ENCODE measurements at places on chromosomes 7 and 10.

DNA sequence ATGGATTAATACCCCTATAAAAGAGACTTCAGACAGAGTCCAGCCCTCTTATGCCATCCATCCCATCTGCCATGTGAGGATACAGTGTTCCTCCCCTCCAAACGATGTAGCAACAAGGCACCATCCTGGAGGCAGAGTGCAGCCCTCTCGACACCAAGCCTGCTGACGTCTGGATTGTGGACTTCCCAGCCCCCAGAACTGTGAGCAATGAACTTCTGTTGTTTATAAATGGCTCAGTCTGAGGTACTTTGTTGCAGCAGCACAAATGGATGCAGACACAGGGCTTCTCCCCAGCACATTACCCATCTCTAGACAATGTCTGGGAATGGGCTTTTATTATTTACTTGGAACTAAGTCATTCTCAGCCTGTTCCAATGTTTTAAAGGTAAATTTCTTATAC, 195.6 kb downstream of the WDR37 start:
- no peak for DNase-seq

GRCh38 chr7:4807598-4808016, 32.2 kb downstream of the AP5Z1 start:
- DNase-seq, result no peak

GRCh38 chr10:50275650-50276235, 24.4 kb upstream of the ASAH2 start:
- no peak for DNase-seq

DNA sequence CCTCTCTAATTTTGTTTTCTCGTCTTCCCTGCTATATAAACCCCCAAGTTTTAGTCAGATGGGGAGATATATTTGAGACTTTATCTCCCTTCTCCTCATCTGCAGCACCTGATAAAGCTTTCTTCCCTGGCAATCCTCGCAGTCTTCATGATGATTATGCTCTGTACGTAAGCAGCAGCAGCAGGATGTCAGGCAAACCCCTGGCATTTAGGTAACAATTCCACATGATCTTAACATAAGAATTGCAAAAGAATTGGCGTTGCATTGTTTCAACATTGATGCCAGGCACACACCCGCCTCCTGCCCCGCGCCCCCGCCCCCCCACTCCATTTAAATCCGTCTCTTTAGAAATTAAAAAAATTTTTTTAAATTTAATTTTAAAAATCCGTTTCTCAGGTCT, 6.1 kb downstream of the PKD1L1 start:
- DNase-seq, result no peak

- DNase-seq, result no peak
Measured at GRCh38 chr7:22649686-22650085, 77.3 kb upstream of the IL6 start.

DNA sequence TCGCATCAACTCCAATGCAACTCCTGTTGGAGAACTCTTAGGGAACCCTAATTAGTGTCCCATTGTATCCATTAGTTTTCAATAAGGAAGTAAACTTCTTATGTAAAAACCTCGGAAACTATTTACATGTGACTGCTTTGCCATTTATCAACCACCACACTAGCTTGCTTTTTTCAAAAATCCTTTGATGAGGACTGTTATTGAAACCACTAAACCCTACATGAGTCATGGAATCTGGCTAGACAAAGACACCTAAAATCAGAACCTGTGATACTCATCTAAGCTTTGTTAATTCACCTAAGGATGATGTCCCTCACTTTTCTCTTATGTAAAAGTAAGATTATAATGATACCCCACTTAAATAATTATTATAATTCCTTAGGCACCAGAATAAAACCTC, 414.1 kb upstream of the ETV1 start:
- DNase-seq, result no peak

DNA sequence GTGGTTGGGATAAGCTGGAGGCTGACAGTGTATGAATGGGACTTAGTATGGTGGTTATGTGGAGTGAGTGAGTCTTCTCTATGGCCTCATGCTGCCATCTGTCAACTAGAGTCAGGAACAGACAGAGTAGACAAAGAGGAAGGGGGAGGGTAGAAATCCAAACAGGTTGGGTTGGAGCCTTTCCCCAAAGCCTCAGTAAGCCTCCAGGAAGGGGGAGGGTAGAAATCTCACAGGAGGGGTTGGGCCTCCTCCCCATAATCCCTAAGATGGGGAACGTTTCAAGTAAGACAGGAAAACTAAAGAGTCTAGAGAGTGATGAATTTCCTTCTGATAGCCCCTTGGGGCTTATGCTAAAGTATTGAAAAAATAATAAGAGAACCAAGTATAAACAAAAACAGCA, 2.0 kb upstream of the AKR1B15 start:
- no peak for DNase-seq

DNA sequence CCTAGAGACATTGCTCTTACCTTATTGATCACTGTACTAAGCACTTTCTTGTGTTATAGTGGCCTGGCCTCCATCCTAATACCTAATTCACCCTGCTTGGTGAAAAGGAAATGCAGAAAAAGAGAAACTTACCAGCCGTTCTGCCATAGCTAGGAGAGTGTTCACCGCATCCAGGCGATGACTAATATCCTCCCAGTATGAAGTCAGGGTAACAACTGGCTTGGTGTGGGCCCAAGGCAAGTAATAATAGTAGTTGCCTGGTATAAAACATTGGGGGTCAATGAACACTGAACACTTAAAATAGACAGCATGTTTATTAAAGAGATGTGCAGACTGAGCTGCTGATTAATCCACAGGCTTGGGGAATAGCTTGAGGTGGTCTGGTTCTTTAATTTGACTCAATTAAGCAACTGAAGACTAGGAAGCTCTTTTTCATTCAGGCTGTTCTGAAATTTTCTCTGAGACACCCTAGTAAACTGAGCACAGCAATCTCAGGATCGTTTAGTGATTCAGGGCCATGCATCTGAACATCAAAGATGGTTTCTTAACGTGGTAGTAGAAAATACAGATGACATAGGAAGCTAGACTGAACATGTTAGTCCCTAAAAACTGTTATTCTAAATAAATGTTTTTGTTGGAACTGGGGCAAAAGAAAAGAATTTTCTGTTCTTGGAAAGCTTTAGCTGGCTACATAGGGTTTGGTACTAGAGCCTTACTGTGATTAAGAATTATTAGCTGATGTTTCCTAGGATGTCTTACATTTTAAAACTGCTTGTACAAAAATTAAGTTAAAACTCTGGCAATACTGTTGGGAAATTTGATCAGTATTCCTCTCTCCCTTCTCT, 102.2 kb downstream of the MYOF start:
- DNase-seq, result no peak

DNA sequence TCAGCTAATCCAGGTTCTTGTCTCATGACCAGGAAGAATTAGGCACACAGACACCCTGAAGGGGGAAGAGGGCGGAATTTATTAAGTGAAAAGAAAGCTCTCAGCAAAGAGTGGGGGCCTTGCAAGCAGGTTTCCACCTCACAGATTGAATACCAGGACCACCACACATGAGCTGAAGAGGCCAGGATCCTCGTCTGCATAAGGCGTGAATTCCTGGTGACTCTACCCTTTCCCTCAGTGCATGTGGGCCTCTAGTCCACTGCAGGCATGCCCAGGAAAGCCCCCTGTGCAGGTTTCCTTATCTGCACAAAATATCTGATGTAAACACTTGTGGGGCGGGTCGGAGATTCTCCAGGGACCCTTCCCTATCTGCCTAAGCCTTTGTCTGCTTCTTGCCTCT, 782.1 kb upstream of the LRRN3 start:
- no peak for DNase-seq

DNA sequence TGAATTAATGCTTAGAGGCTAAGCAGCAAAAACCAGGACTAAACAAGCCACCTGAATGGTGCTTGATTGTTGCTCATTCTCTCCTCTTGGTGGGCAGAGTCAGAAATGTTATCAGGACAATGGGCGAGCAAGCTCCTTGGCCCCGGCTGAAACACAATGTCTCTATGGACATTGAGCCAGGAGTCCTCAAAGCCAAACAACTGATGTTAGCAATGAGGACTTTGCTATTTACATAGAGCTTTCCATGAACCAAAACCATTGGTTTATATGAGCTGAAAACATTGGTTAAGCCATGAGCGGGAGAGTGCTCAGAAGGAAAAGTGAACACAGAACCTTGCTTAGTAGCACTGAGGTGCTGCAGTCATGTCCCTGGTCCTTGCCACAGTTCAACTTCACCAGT, 21.5 kb upstream of the NPVF start:
- DNase-seq, result no peak

- DNase-seq, result no peak
Measured at GRCh38 chr7:30184791-30185487, 50.2 kb downstream of the MTURN start.

DNA sequence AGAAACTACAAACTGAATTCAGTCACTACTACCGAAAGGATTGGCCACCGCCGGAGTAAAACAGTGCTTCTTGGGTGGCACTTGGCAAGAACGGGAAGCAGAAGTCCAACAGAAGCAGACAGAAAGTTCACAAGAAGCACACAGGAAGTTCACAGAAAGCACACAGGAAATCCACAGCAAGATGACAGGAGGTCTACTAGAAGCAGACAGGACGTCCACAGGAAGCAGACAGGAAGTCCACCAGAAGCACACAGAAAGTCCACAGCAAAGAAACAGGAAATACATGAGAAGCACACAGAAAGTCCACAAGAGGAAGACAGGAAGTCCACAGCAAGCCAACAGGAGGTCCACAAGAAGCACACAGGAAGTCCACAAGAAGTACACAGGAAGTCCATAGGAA, 399.2 kb upstream of the AUTS2 start:
- DNase-seq, result no peak

DNA sequence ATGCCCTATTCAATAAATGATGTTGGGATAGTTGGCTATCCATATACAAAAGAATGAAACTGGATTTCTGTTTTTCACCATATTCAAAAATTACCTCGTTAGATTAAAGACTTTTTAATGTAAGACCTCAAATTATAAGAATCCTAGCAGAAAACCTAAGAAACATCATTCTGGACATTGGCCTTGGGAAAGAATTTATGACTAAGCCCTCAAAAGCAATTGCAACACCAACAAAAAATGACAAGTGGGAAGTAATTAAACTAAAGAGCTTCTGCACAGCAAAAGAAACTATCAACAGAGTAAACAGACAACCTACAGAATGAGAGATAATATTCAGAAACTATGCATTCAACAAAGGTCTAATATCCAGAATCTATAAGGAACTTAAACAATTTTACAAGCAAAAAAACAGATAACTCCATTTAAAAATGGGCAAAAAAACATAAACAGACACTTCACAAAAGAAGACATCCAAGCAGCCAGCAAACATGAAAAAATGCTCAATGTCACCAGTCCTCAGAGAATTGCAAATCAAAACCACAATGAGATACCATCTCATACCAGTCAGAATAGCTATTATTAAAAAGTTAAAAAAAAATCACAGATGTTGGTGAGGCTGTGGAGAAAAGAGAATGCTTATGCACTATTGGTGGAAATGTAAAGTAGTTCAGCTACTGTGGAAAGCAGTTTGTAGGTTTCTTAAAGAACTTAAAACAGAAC, 309.8 kb downstream of the AHR start:
- DNase-seq, result no peak

- no peak for DNase-seq
Measured at GRCh38 chr7:70040970-70041766, 442.9 kb downstream of the AUTS2 start.

DNA sequence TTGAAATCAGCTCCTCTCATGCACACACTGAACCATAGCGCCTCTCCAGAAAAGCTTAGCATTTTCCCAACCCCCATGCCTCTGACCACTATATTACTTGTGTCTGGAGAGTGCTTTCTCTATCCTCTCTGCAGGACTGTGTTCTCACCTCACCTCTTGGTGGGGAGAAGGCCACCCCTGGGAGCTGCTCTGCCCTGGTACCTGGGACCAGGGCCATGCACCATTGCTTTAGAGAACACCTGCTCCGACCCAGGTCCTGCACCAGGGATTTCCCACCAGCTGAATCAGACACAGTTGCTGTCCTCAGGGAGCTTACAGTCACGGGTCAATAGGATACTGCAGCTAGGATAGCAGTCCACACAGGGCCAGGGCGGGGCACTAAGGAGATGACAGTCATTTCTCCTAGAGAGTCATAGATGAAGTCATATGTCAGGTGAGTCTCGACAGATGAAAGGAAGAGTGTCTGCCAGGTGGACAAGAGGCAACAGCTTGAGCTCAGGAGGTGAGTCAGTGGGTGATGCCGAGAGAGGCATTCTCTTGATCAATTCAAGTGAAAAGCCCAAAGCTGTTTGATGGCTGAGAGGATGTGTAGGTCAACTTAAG, 619 bp upstream of the LMTK2 start:
- no peak for DNase-seq

DNA sequence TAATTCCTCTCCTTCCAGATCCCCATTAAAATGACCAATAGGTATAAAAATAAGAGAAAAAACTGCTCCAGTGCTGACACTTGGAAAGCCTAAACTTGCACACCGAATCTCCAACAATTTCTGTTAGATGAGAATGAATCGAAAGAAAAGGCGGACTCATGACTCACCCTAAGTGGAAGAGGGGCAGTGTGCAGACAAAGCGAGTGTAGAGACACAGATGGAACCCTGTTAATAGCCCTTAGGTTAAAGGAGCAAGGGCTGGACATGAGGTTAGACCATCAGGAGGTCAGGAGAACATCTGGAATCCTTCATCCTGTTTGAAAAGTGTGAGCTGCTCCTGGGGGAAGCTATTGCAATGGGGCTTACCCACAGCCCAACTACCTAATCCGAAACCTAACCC, 103.4 kb upstream of the GLI3 start:
- DNase-seq, result no peak

DNA sequence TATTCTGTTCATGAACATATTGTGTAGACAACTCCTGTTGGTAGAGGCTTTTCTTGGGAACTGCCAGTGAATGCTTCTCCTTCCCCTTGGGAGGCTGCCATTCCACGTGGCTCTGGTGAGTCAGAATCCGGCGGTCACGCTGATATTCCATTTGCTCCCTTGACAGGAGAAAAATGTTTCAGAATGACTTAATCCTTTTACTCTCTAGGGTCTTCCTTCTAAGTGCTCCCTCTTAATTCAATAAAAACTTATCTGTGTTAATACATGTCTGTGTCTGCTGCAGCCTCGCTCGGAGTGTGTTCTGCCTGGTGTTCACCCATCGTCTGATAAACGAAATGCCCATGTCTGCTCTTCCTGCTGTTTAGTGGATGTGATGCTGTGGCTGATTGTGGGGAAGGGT, 278.6 kb downstream of the ARHGAP12 start:
- DNase-seq, result no peak

DNA sequence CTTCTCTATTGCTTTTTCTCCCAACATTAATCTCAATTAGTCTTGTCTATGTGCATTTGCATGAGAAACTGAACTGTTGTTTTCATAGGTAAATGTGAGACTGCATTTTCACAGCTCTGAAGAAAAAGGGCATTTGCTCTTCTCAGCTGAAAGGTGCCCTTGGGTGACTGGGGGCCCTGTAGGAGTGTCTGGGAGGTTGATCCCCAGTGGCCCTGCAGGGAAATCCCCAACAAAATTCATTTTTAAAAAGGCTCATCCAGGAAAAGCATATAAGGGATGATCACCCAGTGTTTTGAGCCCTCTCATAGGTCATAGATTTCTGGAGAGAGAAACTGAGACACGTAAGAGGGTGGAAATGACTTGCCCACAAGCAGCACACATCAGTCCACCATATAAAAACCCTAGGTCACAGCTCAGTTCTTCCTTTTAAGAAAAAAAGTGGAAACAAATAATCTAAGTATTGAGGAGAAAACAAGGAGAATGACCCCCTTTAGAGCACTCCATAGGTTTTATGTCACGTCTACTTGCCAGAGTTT, 190.3 kb upstream of the AHR start:
- DNase-seq, result no peak
